ENCODE measurements at places on chromosomes 13 and 19. TPM values are rescaled to one million over a fixed set of nuclear protein-coding genes. Genes with fewer than 3 reads are reported as not detected.

DNA sequence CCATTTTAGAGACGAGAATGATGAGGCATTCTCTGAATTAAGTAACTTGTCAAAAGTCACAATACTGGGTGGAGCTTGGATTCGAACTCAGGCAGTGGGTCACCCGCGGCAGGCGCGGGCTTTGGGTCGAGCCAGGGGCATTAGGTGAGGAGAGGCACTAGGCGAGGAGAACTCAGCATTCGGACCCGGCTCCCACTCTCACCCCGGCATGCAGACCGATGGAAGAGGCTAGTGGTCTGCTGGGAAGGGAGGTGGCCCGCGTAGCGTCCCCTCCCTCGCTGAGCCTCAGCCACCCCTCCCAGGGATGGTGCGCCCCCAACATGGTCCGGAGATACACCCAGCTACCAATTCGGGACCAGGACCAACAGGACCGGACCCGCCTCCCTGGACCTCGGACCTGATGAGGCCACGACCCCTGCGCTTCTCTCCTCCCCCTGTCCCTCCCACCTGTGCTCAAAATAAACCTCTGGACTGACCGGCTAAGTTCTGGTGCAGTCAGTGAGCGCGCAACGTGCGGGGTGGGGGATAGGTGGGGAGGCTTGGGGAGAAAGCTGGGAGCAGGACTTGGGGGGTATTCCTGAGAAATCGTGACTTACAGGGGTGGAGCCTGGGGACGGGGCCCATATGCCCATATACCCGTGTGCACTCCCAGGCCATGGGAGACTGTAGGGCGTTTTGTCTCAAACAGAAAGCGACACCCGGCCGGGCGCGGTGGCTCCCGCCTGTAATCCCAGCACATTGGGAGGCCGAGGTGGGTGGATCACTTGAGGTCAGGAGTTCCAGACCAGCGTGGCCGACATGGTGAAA is 1.3 kb upstream of the SNAPC2 start:
- DNase-seq = no peak

GRCh38 chr13:24217601-24218281 is 57.2 kb downstream of the SPATA13 start:
- no peak for DNase-seq

DNA sequence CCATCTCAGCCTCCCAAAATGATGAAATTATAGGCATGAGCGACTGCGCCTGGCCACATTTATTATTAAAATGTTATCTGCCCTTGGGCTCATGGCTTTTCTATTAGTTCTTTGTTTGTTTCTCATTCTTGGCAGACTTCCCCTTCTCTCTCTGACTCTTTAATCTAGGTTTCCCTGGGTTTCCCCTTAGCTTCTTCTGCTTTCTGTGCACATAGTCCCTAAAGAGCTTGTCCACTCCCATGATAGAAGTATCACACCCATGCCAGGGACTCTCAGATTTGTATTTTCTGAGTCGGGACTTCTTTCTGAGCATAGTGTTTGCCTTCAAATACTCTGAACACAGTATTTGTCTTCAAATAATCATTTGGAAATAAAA is 38.6 kb upstream of the ITM2B start:
- DNase-seq = no peak

- no peak for DNase-seq
Observed at GRCh38 chr13:77979721-77980385, 61.2 kb upstream of the EDNRB start.

- no peak for DNase-seq
Observed at GRCh38 chr13:48646791-48647190, 6.9 kb upstream of the CYSLTR2 start.

ZNF749 gene
- 11.9 TPM for polyA plus RNA-seq

ZNF383 gene
- polyA plus RNA-seq = 16.6 TPM

- no peak for DNase-seq
Observed at GRCh38 chr19:42251572-42252358, 3.2 kb downstream of the ERF start.

ZNF135 gene
- polyA plus RNA-seq = 29.7 TPM

- DNase-seq = no peak
Observed at GRCh38 chr19:30649934-30650614, 277.9 kb downstream of the ZNF536 start.

Measured in right lung (tissue), 10 donors.